ENCODE measurements at places on chromosomes 3 and 15.

GRCh38 chr3:138941259-138941885 lies 5.6 kb downstream of the FOXL2 start:
- DNase-seq: peak; percentile 77

GRCh38 chr3:77648664-77649063 lies 608.8 kb downstream of the ROBO2 start:
- no peak for DNase-seq

GRCh38 chr3:24299806-24300626 lies 194.6 kb downstream of the THRB start:
- no peak for DNase-seq

DNA sequence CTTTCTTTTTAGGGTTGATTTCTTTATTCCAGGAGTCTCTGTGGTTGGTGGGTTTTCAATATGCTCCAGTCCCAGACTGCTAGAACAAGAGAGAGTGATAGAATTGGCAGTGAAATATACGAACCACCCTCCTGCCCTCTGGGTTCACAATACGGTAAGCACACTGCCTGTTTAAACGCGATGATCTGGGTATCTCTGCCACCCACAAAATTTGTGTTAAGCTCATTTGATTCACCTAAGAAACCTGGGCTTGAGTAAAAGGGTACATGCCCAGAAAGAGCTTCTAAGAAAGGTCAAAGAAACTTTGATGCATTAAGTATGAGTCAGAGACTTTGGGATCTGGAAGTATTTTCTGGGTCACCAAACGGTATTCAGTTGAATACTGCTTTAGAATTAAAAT lies 29.8 kb downstream of the OXNAD1 start:
- no peak for DNase-seq

DNA sequence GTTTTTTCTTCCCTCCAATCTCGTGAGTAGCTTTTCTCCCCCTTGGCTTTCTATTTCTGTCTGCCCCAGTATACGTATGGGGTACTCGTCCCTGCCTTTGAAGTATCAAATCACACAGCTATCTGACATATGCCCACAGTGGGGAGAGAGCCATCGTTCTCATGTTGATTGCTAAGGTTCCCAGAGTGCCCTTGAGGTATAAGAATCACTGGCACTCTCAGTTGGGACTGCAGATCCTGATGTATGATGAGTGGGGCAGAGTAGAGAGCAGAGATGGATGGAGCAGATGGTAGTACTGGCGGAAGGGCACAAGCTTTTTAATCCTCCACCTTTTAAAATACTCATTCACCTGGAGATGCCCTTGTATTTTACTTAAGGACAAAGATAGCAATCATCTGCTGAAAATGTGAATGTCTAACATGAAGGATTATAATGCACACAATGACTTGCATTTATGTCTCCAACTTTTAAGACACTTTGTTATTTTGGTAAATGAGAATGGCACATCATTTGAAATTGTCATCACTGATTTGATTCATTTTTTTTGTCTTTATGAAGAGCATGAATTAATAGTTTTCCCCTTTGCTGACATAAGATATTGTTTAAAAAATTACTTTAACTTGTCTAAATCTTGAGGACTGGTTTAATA lies 239.6 kb downstream of the NR1D2 start:
- DNase-seq: no peak

DNA sequence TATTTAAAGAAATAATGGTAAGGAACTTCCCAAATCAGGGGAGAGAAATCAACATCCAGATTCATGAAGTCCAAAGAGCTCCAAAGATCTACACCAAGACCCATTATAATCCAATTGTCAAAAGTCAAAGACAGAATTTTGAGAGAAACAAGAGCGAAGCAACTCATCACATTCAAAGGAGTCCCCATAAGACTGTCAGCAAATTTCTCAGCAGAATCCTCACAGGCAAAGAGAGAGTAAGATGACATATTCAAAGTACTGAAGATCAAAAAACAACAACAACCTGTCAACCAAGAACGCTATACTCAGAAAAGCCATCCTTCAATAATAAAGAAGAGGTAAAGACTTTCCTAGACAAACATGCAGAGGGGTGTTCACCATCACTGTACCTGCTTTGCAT lies 342.1 kb downstream of the TIGIT start:
- DNase-seq: no peak

DNA sequence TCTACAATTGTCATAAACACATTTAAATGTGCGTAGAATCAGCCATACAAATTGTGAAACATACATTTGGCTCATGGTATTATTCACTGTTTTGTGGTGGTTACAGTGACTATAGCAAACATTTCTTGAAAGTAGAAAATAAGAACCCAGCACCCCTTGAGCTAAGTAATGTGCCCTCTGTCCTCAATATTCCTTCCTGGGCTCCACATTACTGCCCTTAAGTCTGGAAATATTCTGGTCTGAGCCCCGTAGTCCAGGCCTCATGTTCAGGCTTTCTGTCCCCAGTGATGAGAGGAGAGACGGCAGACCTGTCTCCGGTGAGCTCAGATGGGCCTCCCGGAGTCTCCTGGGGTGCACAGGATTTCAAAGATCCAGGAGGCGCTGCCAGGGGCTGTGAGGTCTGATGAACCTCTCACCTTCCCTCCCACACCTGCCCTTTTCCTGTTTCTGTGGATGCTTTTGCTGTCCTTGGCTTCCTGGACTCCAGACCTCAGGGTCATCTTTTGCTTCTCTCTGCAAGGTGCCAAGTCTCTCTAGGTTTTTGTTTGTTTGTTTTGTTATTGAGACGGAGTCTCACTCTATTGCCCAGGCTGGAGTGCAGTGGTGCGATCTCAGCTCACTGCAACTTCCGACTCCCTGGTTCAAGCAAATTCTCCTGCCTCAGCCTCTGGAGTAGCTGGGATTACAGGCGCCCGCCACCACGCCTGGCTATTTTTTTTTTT lies 8.8 kb upstream of the MUC20 start:
- no peak for DNase-seq

- no peak for DNase-seq
Measured at GRCh38 chr3:14407203-14407602, 4.8 kb downstream of the SLC6A6 start.

- no peak for DNase-seq
Measured at GRCh38 chr3:153166206-153166605, 4.2 kb downstream of the RAP2B start.

GRCh38 chr15:95286352-95286880 lies 1044.1 kb upstream of the NR2F2 start:
- no peak for DNase-seq

DNA sequence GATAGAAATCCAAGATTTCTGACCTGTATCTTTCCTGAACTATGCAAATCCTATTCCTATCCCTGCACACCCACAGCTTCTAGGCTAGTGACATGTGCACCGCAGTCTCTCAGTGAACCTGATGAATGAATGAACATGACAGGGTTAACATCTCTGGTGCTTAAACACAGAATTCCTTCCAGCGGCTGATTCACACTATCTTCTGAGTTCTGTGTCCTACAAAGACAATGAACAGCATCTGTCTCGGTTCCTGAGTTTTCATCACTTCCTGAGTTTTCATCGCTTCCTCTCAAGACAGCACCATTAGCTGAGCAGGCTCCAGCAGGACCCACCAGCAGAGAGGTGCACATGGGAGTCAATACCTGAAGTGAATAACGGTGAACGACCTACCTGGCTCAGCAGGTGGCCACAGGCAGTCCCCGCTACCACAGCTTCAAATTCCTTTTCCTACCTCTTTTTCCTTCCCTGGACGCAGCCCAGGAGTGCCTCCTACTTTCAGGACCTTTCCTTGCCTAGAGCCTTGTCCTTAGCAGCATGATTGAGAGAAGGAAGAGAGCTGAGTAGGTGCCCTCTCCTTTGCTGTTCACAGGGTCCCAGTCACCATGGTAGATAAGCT lies 113.5 kb downstream of the IGF2BP2 start:
- DNase-seq: peak; percentile 38

DNA sequence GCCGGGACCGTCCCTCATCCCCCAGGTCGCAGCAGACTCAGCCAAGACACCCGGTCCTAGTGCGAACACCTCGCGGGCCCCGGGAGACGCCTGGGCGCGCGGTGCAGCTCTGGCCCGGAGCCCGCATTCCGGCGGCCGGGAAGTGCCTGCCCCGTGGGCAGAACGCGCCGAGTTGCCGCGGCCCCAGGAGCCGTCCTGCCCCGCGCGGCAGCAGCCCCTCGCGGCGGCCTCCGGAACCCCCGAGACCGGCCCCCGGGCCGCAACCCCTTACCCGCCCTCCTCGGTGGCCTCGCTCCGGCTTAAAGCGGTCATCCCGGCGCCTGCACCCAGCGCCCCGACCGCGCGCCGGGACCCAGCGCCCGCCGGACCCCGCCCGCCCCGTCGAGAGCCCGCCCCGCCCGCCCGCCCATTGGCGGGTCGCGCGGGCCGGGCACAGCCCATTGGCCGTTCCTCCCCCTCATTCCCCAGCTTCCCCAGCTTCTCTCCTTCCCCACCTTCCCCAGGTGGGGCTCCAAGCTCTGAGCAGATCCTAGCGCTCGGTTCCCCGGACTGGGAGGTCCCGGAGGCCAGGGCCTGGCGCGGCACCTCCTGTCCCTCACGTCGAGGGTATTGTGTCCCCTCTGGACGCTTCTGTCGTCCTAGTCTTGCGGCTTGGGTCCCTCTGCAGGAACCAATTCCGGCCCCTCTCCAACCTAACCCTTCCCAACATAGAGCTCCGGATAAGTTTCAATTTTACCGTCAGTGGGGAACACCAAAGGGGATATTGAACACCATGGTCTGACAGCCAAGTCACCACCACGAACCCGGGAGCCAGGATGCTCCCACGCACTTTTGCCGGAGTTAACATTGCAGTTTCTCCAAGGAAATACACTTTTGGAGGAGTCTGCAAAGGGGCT lies at the start of gene GRAMD2A:
Gene GRAMD2A (minus strand): TSS at position 328 of the 896 bp plus-strand sequence.
- DNase-seq: peak; percentile 57

DNA sequence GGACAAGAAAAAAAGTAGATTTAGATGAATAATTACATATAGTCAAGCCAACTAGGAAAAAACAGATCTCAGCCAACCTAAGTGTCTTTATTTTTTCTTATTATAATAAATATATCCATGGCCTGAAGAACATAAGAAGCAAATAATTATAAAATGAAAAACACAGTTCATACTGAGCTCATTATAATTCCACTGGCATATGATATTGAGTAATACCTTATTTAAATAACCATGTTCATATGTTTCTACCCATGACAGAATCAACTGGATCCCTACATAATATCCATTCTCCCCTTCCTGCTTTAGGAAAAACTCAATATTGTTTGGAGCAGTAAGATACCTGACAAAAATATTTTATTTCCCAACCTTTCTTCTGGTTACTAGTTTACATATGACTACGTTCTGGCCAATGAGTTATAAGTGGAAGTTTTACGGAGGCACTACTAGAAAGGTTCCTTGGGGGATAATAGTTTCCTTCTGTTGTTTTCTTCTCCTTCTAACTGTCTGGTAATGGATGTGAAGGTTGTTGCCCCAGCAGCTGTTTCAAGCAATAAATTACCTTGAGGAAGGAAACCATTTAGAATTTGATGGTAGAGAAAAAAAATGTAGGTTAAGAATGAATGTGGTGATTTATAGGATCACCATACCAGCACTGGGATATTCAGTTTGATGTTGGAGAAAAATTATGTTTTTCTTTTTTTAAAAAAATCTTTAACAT lies 184.1 kb upstream of the MBNL1 start:
- no peak for DNase-seq

- no peak for DNase-seq
Measured at GRCh38 chr3:97106652-97106989, 292.2 kb downstream of the EPHA6 start.

- DNase-seq: no peak
Measured at GRCh38 chr3:10814623-10815022, 1.4 kb upstream of the SLC6A11 start.

DNA sequence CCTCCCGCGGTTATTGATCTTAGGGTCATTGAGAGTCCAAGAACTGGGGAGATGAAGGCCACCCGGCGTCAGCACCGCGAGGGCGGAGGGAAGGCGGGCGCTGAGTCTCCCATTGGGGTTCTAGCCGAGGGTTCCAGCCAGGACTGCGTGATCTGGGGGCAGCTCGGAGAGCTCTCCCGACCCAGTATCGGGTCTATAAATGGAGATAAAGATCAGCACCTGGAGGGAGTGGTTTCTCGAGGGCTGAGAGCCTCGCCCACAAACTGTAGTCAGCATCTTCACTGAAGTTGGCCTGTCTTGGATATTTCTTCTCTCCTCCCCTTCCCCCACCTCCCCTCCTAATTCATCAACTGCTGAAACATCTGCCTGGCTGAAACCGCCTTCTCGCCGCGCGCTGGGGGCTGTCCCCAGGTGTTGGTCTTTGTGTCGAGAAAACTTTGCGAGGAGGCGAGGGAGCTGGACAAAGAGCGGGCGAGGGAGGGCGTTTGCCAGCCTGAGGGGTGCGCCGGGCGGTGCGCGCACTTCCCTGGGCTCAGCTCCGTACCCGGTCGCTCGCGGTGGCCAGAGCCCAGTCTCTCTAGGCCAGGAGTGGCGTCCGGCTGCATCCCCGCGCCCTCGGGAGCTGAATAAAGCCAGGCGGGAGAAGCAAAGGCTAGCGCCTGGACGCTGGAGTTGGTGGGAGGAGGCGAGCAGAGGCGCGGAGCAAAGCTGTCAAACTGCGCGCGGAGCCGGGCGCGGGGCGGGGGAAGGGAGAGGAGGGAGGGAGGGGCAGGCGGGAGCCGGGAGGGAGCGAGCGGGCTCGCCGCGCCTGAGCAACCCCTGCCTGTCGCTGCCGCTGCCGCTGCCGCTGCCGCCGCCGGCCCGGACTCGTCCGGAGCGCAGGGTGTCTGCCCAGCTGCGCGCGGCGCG lies at the start of gene ST8SIA2:
Gene ST8SIA2 (plus strand): TSS at position 811 of the 909 bp plus-strand sequence. CDS start 184 bp downstream, outside the sequence.
- peak; percentile 85 for DNase-seq

GRCh38 chr3:98573181-98573728 lies 20.2 kb downstream of the CPOX start:
- DNase-seq: no peak

GRCh38 chr3:51642462-51642861 lies 28.6 kb upstream of the TEX264 start:
- DNase-seq: peak; percentile 6

DNA sequence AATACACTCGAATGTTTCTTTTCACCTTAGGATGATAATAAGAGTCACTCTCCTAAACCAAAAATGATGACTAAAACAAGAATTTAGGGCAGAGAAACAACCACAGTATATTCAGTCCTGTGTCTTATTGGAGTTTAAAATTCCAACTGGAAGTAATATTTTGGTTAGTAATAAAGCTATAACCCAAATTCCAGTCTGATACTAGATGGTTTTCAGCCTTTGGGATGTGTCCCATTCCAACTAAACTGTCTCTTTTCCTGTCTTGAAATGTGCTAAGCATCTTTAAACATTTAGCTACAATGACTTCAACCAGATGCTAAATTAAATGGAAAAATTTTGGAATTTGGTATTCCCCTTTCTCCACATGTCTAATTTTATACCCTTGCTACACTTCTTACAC lies 510.0 kb downstream of the ROBO1 start:
- DNase-seq: no peak

- no peak for DNase-seq
Measured at GRCh38 chr3:197687570-197687969, 49.1 kb downstream of the RUBCN start.

GRCh38 chr3:36700537-36701248 lies 63.7 kb downstream of the DCLK3 start:
- DNase-seq: peak; percentile 86

All from cardiac muscle cell (in vitro differentiated cells and primary cell).